ENCODE measurements at places on chromosomes 7 and 10.

DNA sequence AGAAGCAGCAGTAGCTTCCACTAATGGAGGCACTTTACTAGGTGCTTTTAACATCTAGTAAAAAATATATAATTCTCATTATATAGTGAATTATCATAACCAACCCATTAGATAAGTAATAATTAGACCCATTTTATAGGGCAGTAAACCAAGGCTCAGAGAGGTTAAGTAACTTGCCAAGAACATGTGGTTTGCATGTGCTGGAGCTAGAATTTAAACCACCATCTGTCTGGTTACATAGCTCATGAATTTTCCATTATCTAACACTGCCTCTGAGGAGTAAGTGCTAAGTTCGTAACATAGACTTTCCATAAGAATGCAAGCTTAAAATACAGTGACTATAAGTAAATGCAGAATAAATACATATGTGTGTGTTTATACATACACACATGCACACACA lies 41.9 kb downstream of the CREB3L2 start:
- no peak for DNase-seq

DNA sequence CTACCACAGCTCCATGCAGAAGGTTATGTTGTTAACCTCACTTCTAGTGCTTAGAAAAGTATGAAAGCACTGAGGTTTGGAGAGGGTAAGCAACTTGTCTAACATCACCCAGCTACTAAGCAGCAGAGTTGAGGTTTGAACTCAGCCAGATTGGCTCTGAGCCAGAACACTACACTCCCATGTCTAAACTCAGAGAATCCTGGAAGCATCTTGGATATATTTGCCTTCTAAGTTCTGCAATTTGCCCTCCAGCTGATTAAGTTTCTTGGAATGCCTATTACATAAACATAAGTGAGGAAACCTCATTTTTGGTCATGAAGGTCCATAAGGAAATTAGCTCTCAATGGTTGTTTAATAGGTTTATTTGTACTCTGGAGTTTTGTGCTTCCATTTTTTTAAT lies 78.1 kb upstream of the PHYHIPL start:
- peak; percentile 89 for DNase-seq

DNA sequence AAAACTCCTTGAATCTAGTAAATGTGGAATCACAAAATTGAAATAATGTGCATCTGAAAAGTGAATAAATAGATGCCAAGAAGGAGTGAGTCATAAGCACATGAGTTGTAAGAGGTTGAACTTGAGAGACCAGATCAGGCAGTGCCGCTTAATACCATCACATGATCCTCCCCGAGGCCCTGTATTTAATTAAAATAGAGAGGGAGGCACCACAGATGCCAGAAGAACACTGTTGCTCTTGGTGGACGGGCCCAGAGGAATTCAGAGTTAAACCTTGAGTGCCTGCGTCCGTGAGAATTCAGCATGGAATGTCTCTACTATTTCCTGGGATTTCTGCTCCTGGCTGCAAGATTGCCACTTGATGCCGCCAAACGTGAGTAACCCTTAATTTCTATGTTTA lies at the start of gene GPNMB:
Gene GPNMB, plus strand, starts transcription at position 221 of the 400 bp plus-strand sequence. Its CDS starts 83 bp downstream, at position 304.
- DNase-seq, result peak; percentile 91

GRCh38 chr7:36527549-36527913 lies 137.9 kb downstream of the ANLN start:
- DNase-seq, result no peak

DNA sequence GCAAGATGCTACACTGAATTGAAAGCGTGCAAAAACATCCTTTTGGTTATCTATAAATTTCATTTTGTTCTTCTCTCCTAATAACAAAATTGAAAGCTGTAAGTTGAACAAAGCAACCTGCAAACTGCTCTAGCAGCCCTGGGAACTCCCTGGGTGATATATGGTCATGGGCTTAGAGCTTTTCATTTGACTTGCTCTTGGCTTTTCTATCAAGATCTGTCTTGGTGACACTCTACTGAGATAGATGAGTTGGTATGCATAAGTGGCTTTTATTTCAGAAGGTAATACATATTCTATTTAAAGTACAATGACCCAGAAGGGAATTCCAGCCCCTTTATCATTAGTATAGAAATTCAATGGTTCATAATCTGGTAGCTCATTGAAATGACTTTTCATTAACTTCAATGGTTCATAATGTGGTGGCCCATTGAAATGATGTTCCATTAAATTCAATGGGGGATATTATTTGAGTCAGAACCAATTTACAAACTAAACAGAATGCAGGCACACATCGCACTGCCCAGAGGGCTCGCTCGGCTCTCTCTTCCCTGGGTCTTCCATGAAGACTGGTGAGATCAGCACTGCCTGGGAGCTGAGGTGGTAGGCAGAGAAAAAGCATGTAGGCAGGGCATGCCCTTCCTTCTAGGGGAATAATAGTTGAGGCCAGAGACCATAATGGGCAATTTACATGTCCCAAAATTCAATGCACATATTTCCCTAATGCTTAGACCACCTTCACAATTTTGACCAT lies 10.1 kb upstream of the KCNMA1 start:
- no peak for DNase-seq

DNA sequence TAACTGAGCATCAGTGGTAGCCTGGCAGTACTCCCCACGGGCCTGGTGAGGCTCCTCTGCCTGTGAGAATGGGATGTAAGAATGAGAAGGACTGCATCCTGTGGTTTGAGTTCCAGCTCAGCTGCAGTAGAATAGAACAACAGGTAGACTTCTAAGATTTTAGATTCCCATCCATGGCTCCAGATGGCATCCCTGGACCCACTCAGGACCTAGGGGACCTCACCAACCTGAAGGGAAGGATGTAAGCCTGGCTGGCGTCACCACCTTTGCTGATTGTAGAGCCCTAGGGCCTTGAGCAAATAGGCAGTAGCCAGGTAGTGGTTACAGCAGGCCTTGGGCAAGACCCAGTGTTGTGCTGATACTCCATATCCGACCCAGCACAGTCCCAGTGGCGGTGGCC lies 9.6 kb upstream of the AOC1 start:
- no peak for DNase-seq

DNA sequence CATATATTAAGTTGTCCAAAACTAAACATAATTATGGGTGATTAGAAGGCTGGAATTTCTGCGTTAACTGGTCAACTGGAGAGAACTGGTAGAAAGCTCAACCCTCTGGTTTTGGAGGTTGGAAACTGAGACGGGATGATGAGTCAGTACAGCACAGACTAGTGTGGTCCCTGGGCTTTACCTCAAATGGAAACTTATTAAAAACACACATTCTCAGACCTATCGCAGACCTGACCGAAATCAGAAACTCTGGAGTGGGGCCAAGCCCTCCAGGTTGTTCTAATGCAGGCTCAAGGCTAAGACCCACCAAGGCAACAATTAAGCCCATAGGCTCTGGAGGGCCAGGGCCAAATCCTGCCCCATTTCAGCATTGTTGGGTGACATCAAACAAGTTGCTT lies 136.9 kb downstream of the KCNMA1 start:
- DNase-seq, result peak; percentile 78

DNA sequence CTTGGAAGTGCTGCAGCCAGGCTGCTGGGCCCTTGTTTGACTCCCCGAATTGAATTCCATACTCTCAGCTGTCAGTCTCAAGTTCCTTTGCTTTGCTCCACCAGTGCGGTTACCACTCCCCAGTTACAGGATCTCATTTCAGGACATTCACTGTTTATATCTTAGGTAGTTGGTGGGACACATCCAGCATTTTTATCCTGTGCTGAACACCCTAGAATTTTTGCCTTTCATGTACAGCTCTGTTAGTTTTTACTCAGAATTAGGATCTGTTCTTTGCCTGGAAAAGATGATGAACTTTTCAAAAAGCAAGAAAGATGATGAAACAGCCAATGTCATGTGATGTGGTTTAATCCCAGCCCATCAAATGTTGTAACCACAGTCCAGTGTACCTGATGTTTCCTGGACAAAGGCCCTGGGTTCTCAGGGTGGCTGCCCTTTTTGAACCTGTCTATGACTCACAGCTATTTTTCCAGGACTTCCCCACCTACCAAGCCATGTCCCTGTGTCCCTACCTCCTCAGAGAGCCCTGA lies 149.7 kb downstream of the NOC3L start:
- peak; percentile 34 for DNase-seq

DNA sequence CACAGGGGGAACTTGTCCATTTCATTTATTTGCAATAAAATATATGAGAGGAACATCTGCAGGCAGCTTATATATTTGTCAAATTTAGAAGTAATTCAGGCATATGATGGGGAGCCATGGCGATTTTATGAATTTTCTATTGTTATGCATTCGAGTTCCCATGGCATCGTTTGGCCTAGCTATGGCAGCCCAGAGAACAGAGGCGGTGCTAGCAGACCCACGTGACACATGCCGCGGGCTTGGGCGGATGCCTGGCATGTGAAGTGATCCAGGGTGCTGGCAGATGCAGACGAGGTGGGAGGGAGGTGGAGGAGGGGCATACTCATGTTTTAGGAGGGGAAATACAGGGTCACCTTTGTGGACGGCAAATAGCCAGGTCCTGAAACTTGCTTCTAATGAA lies 560.0 kb upstream of the GALNT17 start:
- no peak for DNase-seq

DNA sequence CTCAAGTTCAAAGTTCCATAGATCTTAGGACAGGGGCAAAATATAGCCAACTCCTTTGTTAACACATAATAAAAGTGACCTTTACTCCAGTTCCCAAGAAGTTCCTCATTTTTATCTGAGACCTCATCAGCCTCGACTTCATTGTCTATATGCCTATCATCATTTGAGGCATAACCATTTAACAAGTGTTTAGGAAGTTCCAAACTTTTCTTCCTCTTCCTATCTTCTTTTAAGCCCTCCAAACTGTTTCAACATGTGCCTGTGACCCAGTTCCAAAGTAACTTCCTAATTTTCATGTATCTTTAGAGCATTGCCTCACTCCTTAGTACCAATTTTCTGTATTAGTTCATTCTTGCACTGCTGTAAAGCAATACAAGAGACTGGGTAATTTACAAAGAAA lies 569.1 kb downstream of the ANKRD7 start:
- no peak for DNase-seq

GRCh38 chr10:72048450-72049124 lies 39.8 kb downstream of the SPOCK2 start:
- DNase-seq, result peak; percentile 93

GRCh38 chr10:35535136-35535535 lies 70.0 kb upstream of the GJD4 start:
- DNase-seq, result no peak

GRCh38 chr10:86289577-86289868 lies 77.1 kb downstream of the GRID1 start:
- DNase-seq, result no peak

DNA sequence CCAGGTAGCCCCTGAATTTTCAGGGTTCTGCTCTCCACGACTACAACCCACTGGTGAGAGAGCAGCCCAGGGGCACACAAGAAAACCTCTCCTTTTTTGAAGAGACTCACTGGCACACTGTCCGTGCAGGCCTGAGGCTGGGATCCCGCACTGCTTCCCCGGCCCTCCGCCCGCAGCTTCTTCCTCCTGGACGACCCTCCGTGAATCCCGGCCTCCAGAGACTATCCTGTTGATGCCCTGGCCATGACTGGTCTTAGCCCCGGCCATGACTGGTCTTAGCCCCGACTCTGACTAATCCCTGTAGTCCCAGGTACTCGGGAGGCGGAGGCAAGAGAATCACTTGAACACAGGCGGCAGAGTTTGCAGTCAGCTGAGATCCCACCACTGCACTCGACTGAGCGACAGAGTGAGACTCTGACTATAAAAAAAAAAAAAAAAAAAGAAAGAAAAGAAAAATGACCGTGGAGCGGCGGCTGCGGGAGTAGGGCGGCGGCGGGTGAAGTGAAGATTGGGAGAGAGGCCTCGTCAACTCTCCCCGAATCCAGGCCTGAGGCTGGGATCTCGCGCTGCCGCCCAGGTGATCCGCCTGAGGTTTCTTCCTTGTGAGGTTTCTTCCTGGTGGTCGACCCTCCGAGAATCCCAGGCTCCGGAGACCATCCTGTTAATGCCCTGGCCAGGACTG lies 196.4 kb downstream of the ZNF716 start:
- DNase-seq, result no peak

- DNase-seq, result no peak
Measured at GRCh38 chr7:77439572-77439971, 23.4 kb upstream of the GSAP start.
